ENCODE measurements at places on chromosomes 2 and 18.
A peak's percentile ranks its signal among the peaks of the same experiment; 100 is the strongest.

DNA sequence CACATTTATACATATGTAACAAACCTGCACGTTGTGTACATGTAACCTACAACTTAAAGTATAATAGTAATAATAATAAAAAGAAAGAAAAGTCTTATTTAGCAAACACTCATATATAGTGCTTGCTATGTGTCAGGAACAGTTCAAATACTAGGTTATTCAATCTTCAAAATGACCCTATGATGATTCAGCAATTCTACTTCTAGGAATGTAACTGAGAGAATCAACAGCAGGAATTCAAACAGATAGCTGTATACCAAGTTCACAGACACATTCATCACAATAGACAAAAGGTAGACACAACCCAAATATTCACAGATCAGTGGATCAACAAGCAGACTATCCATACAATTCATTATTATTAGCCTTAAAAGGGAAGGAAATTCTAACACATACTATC lies 69.5 kb downstream of the MYO5B start:
- DNase-seq, result no peak

GRCh38 chr2:69694894-69695849 lies 46.8 kb upstream of the ANXA4 start:
- DNase-seq, result no peak

DNA sequence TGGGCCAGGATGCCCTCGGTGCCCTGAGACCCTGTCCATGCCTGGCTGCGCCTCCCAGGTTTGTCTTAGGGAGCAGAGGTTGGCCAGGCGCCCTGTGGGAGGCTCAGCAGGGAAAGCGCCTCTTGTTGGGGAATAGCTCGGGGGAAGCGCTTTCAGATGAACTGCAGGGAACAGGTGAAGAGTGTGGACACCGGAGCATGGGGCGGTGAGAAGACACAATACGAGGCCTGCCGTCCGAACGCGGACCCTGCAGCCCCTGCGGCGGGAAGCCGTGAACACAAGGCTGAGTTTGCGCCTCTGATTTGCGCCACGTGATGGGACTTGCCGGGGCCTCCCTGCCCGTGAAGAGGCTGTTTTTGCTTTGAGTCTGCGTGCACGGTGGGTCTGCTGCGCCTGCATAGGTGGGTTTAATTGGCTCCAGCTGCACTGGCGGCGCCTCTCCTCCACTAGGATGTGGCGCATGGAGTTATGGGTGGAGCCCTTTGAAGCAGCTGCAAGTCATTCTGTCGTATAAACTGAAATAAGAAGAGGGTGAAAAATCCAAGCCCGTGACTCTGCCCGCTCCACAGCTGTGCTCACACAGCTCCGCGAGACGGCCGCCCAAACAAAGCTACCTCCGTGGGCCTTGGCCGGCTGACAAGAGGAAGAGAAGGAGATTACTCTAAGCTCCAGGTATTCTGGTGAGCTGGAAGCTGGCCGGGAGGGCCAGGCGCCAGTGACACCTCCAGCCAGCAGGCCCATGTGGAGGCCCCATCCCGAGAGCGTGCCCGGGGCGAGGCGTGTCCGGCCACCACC lies 103.5 kb upstream of the CTDP1 start:
- DNase-seq, result no peak

- no peak for DNase-seq
These were observed 347.6 kb upstream of the VRK2 start for GRCh38 chr2:57698935-57699449.

GRCh38 chr18:26181343-26181826 lies 44.9 kb upstream of the TAF4B start:
- DNase-seq, result no peak

- no peak for DNase-seq
These were observed 149.3 kb downstream of the HAUS1 start for GRCh38 chr18:46253498-46253897.

DNA sequence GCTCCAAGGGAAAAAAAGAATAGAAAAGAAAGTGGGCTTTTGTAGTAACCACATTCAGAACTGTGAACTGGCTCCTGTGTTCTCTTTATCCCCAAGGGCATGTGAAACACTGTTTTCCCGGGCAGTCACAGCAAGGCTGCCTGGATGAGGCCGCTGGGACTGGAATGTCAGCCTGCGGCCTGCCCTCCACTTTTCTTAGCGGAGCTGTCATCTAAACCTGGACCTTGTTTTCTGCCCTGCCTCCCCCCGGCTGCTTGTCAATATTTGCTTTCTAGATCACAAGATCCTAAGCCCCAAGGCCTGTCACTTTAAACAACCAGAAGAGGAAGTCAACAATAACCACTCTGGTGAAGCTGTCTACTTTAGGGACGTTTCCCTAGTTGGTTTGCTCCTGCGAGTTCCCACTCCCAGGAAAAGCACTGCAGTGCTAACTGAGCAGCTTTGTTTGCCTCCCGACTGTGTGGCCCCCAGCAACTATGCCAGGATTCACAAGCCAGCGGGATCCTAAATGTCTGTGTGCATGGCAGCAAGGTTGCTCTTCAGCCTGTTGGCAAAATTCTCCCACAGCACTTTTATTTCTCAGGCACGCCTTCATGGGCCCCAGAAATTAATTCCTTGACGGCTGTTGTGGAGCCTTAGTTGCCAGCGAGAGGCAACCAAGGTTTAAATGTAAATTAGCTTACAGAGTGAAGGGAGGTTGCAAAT lies 30.6 kb downstream of the SOWAHC start:
- DNase-seq, result peak; percentile 53

DNA sequence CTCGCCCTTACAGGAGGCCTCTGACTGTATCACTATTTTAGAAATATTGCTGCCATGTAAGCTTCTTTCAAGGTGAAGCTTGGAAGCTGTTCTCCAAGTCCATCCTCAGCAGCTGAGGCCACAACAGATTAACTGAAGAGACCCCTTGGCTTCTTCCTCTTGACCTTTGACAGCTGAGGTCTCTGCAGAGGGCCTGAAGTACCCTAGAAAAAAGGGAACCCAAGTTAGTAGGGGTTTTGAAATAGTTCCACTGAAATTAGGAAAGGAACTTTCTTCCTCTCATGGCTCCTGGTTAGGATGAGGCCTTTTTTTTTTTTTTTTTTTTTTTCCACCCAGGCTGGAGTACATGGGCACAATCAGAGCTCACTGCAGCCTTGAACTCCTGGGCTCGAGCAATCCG lies 15.5 kb upstream of the IHH start:
- no peak for DNase-seq

- no peak for DNase-seq
These were observed 48.9 kb upstream of the BCL11A start for GRCh38 chr2:60602388-60602787.

DNA sequence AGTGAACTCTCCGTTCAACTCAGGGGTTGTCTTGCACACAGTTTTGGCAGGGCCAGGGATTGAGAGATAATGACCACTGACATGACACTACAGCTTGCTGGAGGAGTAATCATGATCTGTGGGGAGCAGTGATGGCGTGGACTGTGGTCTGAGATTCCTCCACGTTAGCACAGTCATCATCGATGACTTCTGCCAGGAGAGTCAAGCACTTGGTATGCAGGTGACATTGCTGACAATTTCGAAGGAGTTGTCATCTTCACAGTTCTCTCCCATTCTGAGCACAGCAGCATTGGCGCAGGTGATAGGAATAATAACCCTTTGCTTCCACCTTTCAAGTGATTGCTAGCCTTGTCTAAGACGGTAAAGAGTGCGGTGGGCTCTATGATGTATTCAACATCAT lies 79.8 kb downstream of the SGPP2 start:
- DNase-seq, result no peak

- DNase-seq, result no peak
These were observed 9.7 kb downstream of the WNT10A start for GRCh38 chr2:218890369-218890768.

Measured in Peyer's patch (tissue), 4 donors.